ENCODE measurements at places on chromosomes 6 and 20.

DNA sequence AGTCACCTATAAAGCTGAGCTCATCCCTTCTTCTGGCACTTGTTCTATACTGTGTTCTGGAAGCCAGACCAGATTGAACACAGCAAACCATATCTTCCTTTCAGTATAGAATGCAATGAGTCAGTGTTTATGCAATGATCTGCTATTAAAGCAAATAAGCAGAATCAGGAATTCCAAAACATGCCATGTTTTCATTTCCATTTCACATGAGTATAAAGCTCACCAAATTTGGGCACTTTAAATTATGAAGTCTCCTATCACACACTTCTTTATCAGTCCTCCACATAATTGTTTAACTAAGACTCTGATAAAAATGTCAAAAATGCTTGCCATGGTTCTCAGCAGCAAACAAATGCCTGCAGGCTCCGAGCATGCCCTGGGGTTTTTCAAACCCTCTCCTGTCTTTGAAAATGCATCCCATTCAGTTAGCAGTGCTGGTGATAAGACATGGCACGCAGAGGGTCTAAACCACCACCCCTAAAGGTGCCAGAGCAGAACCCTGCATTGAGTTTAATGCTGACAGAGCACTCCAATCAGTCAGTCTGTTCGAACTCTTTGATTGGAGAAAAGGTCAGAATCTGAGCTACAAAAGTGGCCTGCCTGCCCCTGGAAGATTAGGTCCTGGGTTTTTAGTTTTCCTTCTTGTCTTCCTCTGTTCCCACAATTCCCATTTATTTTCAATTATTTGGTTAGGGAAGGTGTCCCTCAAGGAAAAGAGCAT is 234.1 kb downstream of the GMPR start:
- DNase-seq: peak; percentile 52

GRCh38 chr20:37392441-37393195 is 46.7 kb downstream of the SRC start:
- no peak for DNase-seq

- DNase-seq: no peak
These were observed 5.0 kb downstream of the PCMT1 start for GRCh38 chr6:149754548-149754947.

DNA sequence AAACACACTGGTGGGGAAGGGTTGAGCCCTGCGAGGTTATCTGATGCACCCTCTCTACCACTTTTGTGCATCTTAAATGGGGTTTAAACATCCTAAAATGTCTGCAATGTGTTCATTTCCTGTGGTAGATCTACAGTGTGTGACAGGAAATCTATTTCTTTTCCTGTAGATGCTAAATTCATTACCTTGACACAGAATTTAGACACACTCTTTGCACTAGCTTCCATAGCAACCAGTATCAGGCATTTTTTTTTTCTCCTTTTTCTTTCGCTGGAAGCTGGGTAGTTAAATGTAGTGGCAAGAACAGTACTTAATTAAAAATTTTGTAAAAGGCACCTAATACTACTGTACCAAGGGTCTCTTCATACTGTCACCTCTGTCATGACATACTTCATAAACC is 141.1 kb downstream of the RFPL4B start:
- no peak for DNase-seq

DNA sequence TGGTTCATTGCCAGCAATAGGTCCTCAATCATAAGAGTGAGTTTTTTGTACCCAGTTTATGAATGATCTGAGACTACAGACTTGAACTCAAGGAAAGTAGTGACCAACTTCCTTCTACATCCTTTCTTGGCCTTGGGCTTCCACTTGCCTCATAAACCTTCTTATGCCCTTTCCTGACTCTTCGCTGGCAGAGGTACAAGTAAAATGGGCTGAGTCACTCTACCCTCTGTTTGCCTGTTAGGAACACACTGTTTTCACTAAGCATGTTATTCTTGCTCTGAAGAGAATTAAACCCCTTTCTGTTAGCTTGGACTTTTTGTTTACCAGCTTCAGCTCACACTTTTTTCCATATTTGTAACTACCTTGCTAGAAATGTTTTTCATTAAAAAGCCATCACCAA is 74.4 kb downstream of the PKHD1 start:
- DNase-seq: no peak

DNA sequence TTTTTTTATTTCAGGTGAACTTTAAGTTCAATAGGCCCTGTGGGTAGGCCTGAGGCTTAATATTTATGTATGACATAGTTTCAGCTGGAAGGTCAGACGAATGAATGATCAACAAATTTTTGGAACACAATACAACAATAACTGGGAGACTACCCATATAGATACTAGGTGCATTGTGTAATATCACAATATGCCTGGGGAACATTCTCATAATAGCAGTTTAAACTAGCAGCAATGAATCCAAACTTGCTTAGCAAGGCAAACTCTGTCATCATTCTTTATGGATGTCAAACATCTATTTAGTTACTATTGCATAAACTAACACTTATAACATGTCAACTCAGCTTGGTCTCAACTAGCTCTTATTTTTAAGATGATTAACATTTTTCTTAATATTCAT is 49.3 kb downstream of the ELOVL4 start:
- no peak for DNase-seq

- DNase-seq: no peak
These were observed 21.2 kb upstream of the PYGB start for GRCh38 chr20:25226433-25227316.

- no peak for DNase-seq
These were observed 90.9 kb upstream of the MLIP start for GRCh38 chr6:54020334-54020733.
